ENCODE measurements at places on chromosomes 12 and 14. TPM values are rescaled to one million over a fixed set of nuclear protein-coding genes. Genes with fewer than 3 reads are reported as not detected.
A peak's percentile ranks its signal among the peaks of the same experiment; 100 is the strongest.

DNA sequence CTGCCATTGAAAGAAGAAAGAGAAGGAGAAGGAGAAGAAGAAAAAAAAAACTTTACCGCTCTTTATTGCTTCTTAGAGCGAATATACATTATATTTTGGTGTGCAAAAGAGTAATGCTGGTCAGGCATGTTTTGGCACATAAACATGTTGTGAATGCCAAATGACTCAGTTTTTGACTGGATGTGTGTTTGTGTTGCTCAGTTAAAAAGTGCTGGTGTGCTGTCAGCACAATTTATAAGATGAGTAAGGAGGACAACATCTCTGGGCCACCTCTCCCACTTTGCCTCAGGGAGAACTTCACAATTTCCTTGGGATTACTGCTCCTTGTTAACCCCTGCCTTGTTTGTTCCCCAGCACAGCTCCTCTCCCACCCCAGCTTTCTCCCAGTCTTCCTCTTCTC lies 584.8 kb downstream of the ETNK1 start:
- DNase-seq, result no peak

GRCh38 chr12:30269496-30269895 lies 426.2 kb downstream of the IPO8 start:
- DNase-seq, result no peak

Gene ACSM4
- total RNA-seq, result not detected

Gene NKX2-1
- not detected for total RNA-seq

DNA sequence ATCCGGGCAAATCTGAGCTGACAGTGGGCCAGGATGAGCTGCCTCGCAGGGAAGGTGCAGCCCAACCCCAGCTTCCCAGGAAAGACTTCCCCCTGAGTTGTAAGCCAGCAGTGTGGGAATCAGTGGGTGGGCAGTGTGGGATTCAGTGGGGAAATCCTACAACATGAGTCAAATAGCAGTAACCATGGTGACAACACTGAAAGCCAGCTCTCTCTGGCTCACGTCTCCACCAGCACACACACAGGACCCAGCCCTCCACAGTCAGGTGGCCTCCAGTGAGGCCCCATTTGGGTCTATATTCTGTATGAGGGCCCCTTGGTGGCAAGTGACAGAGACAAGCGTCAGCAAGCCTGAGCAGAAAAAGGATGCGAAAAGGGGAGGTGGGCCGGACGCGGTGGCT lies 6.0 kb upstream of the LGALS3 start:
- DNase-seq, result peak; percentile 56

DNA sequence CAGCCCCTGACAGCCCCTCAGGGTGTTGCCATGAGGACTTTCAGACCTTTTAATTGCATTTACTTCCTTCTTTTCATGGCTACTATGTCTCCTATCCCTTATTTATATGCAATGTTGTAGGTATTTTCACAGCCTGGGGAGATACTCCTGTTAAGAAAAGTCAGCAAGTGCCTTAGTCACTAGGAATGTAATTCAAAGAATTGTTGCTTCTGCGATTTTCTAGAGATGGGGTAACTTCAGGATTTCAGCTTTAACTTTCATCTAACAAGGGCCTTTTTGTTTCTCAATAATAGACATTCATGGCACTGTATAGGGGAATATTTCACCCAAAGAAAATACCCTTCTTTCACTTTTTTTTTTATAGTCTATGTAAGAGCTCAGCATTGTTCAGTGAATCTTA lies 533.3 kb upstream of the MIS18BP1 start:
- DNase-seq, result no peak

DNA sequence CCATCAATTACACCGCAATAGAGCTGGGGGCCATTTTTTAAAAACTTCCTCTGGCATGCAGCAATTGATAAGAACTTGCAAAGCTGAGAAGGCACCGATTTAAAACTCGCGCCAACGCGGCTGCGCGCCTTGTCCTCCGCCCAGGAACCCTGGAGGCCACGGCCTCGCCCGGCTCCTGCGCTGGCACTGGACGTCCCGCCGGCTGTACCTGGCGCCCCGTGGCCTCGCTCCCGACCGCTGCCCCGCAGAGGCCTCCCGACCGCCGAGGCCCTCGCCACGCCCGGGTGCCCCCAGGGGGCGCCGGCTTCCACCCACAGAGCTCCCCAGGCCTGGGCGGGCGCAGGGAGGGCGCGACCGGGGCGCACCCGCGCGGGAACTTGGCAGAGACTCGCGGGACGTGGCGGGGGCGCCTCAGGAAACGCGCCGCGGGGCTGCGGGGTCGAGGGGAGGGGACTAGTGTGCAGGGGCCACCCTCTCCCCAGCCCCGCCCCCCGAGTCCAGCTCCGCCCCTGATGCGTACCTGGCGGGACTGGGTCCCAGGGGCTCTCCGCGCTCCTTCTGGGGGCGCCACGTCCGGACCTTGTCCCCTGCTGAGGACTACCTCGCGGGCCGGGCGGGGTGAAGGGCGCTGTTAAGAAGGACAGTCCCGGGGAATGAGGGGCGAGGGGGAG lies 65.7 kb downstream of the TNFAIP2 start:
- DNase-seq, result no peak

DNA sequence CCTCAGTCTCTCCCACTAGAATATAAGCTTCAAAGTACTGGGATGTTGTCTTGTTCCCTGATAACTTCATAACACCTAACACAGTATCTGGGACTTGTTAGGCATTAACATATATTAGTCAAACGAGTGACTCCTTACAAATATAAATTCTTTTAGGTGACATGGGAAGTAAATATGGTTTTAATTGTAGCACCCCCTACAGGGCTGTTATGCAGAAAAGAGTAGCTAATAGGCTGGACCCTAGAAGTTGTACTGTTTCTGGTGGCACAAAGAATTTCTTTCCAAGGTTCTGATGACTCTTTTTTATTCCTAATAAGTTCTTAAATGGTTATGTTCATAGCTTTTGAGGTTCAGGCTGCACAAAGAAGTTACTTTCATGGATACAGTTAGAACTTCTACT lies 29.8 kb downstream of the GPATCH2L start:
- no peak for DNase-seq

DNA sequence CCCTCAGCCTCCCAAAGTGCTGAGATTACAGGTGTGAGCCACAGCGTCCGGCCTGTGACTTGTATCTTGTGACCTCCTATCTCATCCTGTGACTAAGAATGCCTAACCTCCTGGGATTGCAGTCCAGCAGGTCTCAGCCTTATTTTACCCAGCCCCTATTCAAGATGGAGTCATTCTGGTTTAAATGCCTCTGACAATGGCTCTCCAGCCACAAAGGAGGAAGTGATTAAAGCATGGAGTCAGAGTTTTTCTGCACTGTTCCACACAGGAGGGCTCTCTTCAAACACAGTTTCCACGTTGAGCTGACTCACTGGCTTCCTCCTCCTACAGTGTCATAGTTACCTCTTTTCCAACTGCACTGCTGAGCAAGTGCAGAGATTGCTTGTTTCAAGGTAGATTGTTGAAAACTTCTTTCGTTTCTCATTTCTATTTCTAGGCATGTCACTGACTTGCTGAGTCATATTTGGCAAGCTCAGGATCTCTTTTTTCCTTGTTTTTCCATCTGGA lies 383.8 kb downstream of the PCNX1 start:
- no peak for DNase-seq

Gene HCAR1
- not detected for total RNA-seq

DNA sequence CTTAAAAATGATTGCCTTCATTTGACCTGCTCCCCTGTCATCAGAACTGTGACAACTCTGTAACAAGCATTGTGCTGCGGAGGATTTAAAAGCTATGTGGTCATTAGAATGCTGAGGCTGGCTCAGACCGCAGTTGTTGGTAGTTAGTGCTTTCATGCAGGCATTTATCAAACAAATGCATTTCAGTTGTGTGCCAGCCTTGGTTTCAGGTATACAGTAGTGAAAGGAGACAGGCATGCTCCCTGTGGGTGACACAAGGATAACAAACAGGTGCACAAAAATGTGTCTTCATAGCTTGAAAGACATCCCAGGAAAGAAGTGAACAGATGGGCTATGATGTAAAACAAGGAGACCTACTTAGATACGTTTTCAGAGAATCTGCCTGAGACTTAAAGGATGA lies 60.6 kb downstream of the MARK3 start:
- no peak for DNase-seq

Gene PPM1H
- total RNA-seq, result 5.0 TPM

GRCh38 chr12:7832059-7832696 lies 40.5 kb downstream of the SLC2A14 start:
- no peak for DNase-seq

DNA sequence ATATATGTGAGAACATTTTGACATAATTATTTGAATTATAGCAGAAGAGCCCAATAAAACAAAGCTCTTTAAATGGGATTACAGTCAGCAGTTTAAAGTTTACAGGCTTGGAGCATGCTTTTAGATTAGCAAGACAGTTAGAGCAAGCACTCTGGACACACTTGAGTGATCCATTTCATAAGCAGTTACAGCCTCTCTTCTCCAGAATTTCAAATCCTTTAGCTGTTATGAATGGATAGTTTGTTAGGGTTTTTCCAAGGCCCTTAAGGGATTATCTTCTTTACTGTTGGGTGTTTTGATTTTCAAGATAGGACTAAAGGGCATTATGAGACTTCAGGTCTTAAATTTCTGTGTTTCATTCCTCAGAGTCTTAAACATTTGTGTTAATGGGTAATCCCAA lies 36.3 kb downstream of the BEST3 start:
- DNase-seq, result no peak

GRCh38 chr14:101119830-101120571 lies 216.5 kb upstream of the RTL1 start:
- peak; percentile 51 for DNase-seq

Gene EXD2
- 14.6 TPM for total RNA-seq

DNA sequence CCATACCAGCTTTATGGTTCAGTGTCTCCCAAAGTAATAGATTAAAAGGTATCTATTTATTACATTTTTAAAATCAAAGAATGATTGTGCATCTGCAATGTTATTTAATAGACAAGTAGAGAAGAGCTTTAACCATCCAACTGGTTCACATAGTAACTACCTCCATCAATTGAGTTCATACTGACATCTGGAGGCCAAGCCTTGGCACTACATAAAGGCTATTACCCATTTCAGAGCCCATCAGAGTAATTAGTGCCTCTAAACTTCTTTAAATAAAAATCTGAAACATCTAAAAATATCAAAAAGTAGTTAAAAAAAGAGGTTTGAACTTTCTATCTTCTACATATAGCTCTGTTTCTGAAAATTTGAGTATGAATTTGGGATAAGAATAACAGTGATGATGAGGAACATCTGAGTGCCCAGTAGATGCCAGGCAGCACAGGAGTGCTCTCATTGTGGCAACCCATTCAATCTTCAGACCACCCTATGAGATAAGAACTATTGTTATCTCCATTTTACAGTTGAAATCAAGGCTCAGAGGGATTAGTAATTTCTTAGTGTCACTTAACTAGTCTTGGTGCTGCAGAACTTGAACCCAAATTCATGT lies 132.9 kb upstream of the DAAM1 start:
- no peak for DNase-seq

Gene DENND5B
- total RNA-seq, result 31.2 TPM

Gene FAM222A
- total RNA-seq, result 23.6 TPM

Gene ASB2
- total RNA-seq, result 115 TPM

Gene CCDC198
- not detected for total RNA-seq

DNA sequence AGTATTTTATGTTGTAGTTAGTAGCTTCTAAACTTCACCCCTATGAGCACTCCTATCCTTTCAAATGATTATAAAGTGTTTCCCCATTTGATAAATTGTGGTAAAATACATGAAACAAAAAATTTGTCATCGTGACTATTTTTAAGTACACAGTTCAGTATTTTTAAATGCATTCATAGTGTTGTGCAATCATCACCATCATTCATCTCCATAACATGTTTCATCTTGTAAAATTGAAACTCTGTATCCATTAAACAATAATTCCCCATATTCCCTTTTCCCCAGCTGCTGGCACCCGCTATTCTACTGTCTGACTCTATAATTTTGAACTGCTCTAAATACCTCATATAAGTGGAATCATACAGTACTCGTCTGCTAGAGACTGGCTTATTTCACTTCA lies 52.5 kb downstream of the ATP23 start:
- DNase-seq, result no peak

DNA sequence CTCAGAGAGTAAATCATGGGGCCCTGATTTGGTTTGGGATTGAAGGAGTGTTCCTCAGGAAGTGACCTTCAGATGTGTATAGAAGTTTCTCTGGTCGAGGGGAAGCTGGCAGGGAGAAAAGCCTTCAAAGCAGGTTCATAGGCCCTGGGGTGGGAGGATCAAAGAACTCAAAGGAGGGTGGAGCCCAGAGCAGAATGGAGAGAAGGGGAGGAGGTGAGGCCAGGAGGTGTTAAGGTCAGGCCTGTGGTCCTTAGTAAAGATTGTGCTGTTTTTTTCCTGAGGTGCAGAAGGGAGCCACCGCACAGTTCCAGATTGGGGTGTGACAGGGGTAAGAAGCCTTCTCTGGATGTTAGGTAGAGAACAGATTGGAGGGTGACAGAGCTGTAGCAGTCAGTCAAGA lies 9.7 kb upstream of the CFAP251 start:
- DNase-seq, result no peak

GRCh38 chr12:117188961-117189724 lies 1.1 kb downstream of the FBXO21 start:
- no peak for DNase-seq

Gene INHBC
- total RNA-seq, result not detected

DNA sequence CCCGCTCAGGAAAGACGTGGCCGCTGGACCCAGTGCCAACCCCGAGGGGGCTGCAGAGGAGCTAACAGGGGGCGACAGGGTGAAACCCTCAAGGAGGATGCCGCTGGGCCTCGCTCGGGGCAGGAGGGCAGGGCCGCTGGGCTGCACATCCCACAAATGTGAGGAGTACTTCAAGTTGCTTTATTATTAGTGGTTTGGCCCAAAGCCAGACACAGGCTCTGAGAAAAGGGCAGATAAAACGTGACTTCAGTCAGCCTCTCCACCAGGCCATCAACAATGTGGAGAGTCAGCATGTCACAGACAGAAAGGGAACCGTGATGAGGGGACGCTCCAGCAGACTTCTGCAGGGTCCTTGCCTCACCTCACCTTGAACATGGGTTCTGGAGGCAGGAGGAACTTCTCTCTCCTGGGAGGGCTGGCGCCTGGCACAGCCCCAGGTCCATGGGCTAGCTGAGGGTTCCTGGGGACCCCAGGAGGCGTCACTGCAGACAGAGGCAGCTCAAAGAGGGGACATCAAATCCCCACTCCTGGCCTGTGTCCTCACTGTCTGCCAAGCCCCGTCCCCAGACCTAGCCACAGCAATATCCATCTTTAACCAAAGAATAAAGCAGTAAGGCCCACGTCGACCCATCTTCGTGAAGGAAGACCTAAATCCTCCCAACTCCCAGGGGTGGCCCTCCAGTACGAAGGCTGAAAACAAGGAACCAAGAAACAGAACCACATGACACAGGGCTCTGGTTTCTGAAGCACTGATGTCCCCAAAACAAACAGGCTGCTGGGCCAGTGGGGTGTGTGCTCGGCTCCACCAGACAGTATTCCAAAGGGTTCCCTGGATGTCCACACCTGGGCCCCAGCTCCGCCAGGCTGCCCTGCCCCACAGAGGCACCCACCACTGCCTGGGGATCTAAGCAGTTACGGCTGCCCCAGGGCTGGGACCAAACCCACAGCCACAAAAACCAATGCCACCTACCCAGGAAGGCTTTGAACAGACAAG lies 35.1 kb downstream of the CCDC85C start:
- DNase-seq, result peak; percentile 66
